AG20443 (cell line): ENCODE measurements at places on chromosomes 13 and 19.

GRCh38 chr19:54231077-54231931 is 8.5 kb upstream of the LILRB3 start:
- DNase-seq: peak; percentile 94

GRCh38 chr13:77309254-77309653 is 17.6 kb downstream of the MYCBP2 start:
- DNase-seq: no peak

- DNase-seq: no peak
These were observed 10.7 kb upstream of the CACNG6 start for GRCh38 chr19:53980539-53981375.

DNA sequence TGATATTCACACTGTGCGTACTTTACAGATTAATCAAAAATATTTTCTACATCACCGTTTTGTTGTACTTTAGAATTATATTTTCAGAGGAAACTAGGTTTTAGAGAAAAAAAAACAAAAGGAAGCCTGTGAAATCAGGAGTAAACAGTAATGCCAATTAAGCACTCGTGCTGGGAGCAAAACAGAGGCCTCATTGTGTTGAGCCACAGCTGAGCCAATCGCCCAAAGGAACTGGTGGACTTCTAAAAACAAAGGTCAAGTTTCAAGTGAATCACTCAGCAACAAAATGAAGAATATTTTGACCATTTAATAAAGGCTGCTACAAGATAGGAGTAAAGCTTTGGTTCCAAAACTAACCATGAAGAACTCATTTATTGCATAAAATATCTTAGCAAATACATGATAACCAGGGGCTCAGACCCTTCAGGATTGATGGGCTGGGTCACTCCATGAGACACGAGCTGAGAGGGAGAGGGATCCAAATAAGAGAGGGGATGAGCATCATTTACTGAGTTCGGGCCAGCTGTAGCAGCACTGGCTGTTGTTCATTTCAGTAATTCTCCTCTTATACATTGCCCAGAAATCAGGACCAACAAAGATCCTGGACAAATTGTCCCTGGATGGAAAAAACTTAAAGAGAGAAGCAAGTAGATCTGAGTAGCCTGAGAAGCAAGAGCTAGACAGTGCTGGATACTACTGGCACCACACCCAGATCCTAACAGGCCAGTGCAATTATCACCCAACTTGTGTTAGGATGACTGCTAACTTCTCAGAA is 8.3 kb upstream of the NALCN start:
- DNase-seq: peak; percentile 22

GRCh38 chr13:30364133-30364532 is 56.8 kb upstream of the KATNAL1 start:
- DNase-seq: no peak
